ENCODE measurements at places on chromosomes 12 and 14.

- DNase-seq, result no peak
Measured at GRCh38 chr12:52005903-52006703, 643 bp upstream of the TAMALIN start.

DNA sequence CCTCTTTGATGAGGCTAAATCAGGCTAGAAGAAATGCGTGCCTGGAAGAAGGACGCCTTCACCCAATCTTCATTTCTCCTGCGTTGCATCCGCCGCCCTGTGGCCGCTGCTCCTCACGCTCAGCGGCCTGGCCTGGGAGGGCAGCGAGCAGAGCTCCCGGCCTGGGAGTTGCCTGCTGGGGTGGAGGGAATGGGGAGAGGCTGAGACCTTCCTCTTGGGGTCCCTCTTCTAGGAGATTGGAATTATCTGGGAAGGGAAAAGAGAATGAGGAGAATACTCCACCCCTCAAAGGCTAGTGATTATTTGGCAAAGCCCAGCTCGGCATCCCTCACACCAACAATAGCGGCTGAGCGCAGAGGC lies 2.4 kb upstream of the HOXC12 start:
- no peak for DNase-seq

GRCh38 chr14:92986254-92987147 lies 63.6 kb downstream of the CHGA start:
- DNase-seq, result no peak

DNA sequence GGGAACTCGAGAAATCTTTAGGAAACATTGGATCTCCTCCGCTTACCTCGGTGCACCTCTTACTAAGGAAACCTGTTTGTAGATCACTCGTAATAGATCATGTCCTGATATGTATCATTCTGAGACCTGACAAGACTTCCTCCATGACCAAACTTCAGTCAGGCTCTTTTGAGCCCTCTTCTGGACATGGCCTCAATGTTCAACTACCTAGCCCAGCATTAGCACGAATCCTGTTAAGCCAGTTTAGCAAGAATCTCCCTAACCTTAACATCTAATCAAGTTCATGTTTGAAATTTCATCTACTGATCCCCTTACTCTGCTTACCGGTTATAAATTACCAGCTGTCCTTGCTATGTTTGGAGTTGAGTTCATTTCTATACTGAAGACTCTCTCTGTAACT lies 713.9 kb upstream of the USP15 start:
- no peak for DNase-seq

- no peak for DNase-seq
Measured at GRCh38 chr12:38956337-38956736, 50.9 kb upstream of the CPNE8 start.

DNA sequence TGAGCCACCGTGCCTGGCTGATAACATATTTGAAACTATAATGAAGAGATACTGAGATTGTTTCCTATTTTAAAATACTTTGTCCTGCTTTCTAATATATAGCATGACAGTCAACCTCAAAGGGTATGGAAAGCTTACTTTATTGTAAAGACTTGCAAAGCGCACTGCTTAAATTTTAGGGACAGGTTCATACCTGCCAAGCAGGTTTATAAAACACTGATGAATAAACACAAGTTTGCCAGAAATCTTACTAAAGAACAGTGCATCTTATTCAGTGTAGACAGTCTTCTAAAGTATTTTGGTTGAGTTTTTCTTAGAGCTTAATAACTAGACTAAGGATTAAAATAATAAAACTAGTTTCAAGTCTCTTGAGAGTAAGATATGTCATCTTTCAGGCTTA lies 4.8 kb downstream of the C12orf71 start:
- no peak for DNase-seq

DNA sequence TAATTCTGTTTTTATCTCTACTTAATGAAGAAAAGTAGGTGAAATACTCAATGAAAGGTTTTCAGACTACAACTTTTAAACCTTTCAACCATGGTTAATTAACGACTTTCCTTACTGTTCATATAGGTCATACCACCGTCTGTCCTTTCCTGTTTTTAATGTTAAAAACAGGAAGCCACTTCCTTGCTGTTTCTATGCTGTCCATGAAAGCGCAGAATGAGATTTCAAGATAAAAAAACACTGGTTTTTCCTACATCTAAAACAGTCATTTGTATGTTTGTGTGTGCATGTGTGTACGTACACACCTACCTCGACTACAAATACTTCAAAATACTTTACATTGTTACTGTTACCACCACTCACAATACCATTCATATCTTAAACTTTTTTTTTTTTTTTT lies 27.3 kb downstream of the SPTLC2 start:
- no peak for DNase-seq

- DNase-seq, result no peak
Measured at GRCh38 chr12:75065482-75065881, 144.2 kb downstream of the KCNC2 start.

DNA sequence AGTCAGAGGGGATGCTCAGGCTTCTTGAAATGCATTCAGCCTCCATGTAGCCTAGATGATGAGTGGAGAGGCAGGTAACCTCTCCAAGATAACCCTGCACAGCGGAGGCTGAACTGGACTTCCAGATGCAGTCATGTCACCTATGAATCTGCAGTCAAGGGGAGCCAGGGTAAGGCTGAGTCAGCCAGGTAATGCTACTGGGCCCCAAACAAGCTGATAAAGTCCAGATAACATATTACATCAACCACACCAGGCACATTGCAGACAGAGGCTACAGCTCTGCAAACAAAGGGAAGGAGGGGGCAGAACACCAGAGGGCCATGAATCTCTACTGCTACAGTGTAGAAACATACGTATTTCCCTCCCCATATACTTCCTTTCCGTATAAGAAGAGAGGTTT lies 14.0 kb downstream of the RNASE9 start:
- no peak for DNase-seq

DNA sequence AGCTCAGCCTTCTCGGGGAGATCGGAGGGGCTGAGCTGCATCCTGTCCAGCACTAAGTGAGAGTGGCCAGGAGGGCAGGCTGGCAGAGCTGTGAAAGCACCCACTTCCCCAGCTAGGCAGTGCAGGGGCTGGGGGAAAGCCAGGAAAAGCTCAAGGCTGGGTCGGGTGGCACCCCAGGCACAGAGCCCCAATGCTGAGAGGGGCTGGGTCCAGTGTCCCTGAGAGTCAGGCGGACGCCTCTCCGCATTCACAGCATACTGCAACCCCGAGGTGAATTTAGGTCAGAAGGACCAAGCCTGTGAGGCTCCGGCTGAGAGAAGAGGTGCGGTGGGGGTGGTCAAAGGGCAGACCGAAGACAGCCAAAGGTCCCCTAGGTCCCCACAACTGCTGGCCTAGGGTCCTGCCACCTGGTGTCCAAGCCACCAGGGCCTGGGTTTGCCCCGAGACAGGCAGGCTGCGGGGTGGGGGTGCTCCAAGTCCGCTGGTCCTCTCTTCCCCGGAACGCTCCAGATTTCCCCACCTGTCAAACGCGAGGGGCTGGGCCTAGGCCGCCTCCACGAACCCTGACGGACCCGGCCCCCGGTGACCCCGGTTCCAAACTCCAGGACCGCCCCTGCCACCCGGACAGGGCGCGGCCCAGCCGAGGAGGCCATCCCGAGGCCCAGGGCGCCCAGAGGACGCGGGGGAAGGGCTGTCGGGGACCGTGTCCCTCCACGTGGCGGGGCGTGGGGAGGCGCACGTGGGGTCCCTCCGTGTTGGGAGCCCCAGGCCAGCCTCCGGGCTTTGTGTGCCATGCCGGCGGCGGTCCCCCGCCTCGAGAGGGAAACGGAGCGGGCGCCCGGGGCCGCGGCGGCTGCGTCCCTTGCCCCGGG lies 527 bp downstream of the CAMKK2 start:
- DNase-seq, result no peak

DNA sequence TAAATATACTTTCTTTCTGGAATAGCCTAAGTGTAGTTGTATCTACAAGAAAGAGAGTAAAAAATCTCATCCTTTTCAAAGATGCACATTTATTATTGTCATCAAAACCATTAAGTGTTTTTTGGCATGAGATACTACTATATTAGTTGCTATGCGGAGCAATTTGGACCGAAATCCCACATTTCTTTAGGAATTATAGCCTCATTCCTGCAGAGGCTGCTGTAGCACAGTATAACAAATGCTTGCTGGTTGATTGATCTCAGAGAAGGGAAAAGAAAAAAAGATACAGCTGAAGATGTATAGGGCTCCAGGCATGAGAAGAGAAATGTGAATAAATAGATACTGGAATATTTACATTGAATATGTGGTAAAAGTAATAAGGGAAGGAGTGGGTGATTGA lies 36.0 kb downstream of the RHOJ start:
- DNase-seq, result no peak

GRCh38 chr12:30599608-30600007 lies 96.1 kb downstream of the IPO8 start:
- no peak for DNase-seq

GRCh38 chr12:64008596-64008995 lies 164.1 kb downstream of the SRGAP1 start:
- no peak for DNase-seq
